Lower lobe of right lung (tissue), 2 donors: ENCODE measurements at places on chromosomes 11 and 22.

DNA sequence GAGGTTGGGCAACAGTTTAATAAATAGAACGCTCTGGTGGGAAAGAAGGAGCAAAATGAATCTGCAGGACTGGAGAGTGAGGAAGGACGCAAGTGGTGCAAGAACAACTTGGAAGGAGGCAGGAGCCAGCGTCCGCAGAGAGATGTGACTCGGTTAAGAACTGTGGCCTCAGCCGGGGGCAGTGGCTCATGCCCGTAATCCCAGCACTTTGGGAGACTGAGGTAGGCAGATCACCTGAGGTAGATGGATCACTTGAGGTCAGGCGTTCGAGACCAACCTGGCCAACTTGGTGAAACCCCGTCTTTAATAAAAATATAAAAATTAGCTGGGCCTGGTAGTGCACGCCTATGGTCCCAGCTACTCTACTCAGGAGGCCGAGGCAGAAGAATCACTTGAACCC lies 319.7 kb downstream of the LARGE1 start:
- no peak for DNase-seq

- no peak for DNase-seq
These were observed 20.0 kb downstream of the MARK2 start for GRCh38 chr11:63858628-63859550.

DNA sequence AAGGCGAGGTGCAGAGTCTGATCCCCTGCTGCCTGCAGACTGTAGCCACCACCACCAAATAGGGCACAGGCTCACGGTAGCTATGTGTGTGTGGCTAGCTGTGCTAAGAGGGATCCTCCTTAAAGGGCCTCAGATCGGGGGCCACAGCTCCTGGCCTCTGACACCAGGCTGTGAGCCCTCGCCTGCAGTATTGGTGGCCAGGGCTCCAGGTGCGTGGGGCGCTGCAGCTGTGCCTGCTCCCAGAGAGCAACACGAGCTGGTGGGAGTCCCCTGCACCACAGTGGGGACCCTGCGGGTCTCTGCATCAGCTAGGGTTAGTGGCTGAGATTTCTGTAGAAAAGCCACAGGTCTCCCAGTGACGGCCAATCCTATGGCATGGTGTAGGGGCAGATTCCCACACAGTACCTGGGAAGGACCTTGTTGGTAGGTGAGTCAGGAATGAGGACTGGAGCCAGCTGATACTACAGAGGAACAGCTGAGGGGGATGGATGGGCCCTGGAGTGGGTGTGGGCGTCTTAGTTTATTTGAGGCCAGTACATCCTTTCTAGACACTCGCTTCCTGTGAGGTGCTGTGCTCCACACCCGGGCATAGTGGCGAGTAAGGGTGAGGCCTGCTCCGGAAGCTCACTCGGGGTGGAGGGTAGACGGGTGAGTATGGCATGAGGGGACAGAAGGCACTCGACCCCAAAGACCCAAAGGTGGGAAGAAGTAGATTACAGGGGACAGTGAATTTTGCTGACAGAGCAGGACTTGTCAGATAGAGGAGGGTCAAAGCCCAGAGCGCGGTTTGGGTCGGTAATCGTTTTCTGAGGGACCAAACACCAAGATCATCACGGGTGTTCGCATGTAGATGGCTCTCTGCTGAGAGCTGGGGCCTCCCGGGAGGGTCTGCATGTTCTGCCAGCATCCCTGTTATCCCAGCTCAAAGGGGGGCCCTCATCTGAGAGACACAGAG lies 212.5 kb downstream of the TBC1D22A start:
- no peak for DNase-seq

GRCh38 chr11:45252134-45252856 lies 33.8 kb downstream of the SYT13 start:
- DNase-seq, result peak; percentile 56

- peak; percentile 67 for DNase-seq
These were observed 3.2 kb upstream of the EMID1 start for GRCh38 chr22:29202212-29203192.

GRCh38 chr22:24976442-24977218 lies 24.1 kb downstream of the KIAA1671 start:
- DNase-seq, result no peak

DNA sequence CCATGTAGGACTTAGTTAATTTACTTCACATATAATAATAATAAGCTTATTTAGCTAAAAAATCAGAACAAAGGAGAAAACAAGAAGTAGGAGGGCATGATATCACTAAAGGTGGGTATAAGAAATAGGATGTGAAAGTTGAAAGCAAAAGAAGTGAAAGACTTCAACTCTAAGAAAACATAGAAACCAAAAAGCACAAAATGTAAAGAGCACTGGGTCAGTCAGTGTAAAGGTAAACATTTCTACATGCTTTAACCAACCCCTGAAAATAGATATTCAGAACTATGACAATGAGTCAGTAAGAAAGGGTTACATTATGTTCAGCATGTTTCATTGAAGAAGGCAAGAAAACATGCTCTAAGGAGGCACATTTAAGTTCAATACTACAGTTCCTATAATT lies 298.8 kb downstream of the SWAP70 start:
- no peak for DNase-seq

DNA sequence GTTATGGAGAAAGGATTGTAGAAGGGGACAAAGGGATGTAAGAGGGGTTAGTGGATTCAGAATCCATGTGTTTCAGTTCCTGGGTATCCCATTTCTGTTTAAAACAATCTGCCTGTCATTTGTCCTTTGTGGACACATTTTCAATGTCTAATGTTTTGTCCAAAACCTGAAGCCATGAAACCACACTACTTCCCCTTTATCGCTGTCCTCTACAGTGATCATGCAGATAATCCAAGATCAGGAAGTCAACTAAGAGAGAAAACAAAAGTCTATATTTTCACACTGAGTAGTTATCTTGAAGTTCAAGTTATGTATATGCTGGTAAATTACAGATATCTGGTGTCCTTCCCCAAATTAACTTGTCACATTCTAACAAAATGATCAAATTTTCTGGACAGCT lies 457.0 kb downstream of the NTM start:
- no peak for DNase-seq

DNA sequence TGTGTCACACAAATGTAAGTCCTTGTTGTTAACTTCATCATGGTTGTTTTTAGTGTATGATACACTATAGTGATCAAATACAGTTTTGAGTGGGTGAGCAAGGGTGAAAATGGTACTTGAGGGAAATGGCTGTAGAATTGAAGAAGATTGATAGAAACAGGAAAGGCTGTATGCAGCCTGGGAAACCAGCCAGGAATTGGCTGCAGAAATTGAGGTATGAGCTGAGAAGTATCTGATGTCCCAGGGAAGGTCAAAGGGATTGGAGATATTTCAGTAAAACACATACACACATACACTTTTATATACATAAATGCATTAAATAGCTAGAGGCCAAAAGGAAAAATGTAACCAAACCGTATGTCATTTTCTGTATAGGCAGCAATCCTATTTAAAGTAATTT lies 13.1 kb upstream of the YAP1 start:
- DNase-seq, result no peak

DNA sequence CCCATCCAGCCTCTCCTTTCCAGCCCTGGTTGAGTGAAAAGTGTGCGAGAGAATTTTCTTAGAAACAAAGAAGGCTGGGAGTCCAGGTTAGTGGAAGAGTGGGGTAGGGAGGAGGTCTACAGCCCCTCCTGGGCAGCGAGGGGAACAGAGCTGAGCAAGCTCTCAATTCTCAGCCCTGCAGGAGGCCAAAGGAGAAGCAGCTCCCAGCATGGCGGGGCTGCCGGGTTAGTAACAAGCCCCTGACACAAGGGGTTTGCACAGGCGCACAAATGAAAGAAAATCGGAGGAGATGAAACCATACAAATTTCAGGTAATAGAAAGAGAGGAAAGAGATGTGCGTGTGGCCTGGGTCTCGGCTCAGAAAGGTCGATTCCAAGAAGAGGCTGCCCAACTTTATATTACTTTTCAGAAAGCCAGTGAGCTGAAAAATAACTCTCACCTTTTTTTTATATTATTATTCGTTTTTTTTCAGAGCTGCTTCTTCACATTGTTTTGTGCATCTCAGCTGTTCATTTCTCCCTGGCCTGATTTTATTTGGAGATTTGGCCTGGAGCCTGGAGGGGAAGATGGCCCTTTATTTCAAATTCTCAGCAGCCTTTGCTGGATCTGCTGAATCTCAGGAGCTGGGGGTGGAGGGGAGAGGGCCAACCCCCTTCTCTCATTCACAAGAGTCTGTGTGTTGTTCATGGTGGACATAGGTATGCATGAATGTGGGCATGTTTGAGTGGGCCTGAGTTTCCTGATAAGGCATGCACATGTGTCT lies 583.2 kb downstream of the BUD13 start:
- no peak for DNase-seq

GRCh38 chr11:74221816-74222215 lies 50.7 kb downstream of the PPME1 start:
- no peak for DNase-seq

GRCh38 chr11:2570841-2571597 lies 126.2 kb downstream of the KCNQ1 start:
- peak; percentile 39 for DNase-seq

DNA sequence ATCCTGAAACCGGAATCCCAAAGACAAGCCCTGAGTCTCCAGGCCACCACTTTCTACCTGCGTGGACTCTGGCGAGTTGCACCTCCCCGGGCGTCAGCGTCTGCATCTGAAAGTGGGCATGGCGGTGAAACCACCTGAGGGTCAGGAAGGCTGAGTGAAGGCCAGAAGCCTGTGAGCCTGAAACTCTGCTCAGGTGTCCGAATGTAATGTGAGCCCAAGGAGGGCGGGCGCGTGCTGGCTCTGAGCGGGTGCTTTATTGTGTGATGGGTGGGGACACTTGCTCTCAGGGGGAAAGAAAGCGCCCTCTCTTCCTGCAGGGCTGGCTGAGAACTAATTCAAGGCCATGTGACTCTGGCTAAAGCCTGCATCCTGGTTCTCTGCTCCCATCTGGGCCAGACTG lies 135.6 kb downstream of the ST3GAL4 start:
- DNase-seq, result no peak

- no peak for DNase-seq
These were observed 53.5 kb upstream of the MYEOV start for GRCh38 chr11:69240332-69241074.

GRCh38 chr22:45271667-45272201 lies 13.0 kb upstream of the UPK3A start:
- no peak for DNase-seq

- DNase-seq, result no peak
These were observed 16.1 kb downstream of the PKNOX2 start for GRCh38 chr11:125180413-125181305.

- DNase-seq, result no peak
These were observed 215.6 kb downstream of the DDX10 start for GRCh38 chr11:108880510-108880909.

DNA sequence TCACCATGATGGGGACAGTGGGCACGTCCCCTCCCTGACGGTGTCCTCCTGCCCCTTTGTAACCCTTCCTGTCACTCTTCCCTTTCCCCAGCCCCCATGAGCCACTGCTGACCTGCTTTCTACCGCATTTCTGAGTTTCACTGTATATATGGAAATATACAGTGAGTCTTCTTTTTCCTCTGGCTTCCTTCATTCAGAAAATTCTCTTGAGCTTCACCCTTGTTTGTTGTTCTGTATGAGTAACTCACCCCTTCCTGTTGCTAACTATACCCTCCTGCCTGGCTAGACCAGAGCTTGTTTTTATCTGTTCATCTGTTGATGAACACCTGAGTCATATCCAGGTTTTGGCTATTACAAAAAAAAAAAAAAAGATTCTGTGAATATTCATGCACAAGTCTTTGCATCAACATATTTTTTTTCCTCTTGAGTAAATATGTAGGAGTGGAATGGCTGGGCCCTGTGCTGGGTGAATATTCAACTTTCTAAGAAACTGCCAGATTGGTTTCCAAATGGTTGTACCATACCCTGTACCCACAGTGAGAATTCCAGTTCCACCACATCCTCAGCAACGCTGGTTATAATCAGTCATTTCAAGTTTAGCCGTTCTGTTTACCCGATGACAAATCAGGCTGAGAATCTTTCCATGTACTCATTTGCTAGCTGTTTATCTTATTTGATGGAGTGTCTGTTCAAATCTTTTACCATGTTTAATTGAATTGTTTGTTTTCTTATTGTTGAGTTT lies 62.0 kb downstream of the IGF2 start:
- no peak for DNase-seq

DNA sequence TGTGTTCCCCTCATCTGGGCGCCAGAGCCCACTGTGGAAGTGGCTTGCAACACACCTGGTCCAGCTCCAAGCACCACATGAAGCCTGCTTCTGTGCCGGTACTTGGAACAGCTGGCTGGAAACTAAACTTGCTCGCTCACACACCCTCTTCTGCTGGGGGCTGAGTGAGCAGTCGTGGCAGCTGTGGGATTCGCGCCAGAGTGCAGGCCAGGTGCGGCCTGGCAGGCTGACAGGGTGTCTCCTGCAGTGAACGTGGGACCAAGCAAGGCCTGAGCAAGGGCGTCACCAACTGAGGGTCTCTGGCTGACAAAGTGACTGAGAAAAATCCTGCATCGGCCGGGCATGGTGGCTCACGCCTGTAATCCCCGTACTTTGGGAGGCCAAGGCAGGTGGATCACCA lies 15.2 kb downstream of the SMC1B start:
- DNase-seq, result no peak

GRCh38 chr11:16784097-16784496 lies 45.6 kb downstream of the C11orf58 start:
- DNase-seq, result no peak

DNA sequence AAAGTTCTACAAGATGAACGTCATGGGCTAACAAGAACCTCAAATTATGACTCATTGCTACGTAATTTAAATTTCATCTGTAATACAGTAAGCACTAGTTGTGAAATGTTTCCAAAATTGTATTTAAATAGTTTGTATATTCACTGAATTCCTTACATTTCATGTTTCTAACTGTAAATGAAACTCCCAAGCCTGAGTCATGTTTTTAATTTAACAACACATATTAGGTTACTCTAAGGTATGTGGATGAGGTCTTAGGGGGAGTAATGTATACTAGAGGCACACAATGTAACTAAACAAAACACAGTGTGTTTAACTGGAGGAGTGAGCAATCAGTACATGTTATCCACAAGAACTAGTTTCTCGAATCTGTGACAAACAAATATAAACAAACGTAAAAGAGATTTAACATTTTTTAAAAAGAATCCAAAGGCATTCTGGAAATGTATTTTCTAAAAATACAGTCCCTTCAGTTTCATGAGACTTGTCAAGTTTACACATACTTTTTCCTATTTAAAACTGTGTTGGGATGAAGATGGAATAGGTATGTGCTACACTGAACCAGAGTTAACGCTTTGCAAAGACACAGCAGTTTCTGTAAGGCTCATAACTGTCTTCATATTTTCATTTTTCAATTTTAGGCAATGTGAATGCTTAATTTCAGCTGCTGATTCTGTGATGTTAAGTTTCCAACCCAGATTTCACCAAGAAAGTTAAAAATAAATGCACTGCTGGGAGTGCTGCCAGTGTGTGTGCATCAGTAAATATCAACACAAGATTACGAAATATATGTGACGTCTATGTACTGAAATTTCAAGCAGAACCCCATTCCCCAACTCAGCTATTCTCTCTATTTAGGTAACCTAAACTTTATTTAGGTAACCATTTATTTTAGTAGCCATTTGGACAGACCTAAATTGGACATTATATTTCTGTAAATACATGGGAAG lies 52.6 kb downstream of the PITPNB start:
- no peak for DNase-seq
